ENCODE measurements at places on chromosomes 3 and 15.

- DNase-seq: no peak
Measured at GRCh38 chr3:127412578-127413317, 124.9 kb upstream of the PRR20G start.

- DNase-seq: no peak
Measured at GRCh38 chr15:96070636-96071035, 259.9 kb upstream of the NR2F2 start.

GRCh38 chr15:89531796-89532537, 35.6 kb upstream of the RHCG start:
- no peak for DNase-seq

GRCh38 chr15:81480645-81481053, 106.6 kb upstream of the TMC3 start:
- no peak for DNase-seq
